NCI-H345 (cell line): ENCODE measurements at places on chromosomes 12 and 14.

DNA sequence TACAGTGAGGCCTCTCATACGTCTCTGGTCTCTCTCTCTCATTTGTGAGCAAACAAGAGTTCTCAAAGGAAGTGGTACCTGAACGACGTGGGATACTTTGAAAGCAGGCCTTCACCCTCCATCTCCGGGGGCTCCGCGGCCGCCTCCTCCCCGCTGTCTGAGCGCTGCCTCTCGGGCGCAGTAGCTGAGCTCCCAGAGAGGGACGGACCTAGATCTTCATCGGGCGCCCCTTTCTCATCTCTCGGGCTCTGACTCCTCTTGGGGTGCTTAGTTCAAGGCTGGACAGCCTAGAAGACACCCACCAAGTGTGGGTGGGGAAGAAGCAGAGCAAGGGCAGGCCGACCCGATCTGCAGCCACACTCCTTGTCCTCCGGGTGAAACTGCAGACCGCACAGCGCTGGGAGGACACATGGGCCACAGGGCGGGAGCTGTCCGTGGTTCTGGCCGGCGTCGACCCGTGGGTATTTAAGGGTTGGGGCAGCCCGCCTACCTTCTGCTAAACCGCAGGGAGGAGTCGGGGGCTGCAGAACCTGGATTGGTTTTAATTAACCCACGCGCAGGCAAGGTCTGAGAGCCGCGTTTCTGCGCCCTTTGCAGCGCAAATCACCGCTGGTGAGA, 92.7 kb downstream of the PAH start:
- DNase-seq, result no peak

GRCh38 chr12:22615963-22616501, 8.9 kb upstream of the ETNK1 start:
- no peak for DNase-seq

- DNase-seq, result no peak
Observed at GRCh38 chr12:17976202-17976601, 113.8 kb downstream of the RERGL start.

DNA sequence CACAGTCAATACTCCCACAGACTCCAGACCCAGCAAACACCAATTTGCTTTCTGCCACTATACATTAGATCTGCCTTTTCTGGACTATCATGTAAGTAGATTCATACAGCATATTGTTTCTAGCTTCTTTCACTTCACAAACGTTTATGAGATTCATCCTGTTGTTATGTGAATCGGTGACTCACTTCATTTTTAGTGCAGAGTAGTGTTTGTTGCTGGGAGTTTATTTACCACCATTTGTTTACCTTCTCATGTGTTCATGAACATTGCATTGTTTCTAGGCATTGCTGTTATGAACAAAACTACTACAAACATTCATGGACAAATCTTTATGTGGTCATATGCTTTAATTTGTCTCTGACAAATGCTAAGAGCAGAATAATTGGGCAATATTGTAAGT, 807.8 kb upstream of the TMEM132C start:
- no peak for DNase-seq

- no peak for DNase-seq
Observed at GRCh38 chr14:105888151-105888550, 361.8 kb downstream of the TMEM121 start.

- DNase-seq, result no peak
Observed at GRCh38 chr12:65019696-65020234, 101.3 kb downstream of the WIF1 start.

DNA sequence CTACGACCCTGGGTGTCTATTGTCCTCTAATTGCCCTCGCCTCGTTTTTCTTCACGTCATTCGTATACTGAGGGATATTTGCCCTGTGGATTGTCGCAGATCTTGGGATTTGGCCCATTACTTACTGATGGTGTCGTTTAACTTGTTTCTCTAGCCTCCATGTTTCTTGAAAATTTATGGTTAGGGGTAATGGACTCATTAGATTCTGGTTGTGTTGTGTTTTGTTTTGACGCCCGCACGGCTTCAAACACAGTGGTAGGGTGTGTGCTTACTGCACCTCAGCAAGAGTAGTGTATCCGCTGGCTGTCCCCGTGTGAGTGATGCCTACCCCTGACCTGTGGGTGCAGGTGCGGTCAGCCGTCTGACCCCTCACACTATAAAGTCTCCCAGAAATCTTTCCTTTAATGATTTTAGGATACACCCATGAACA, 874 bp upstream of the RNU6-8 start:
- DNase-seq, result peak; percentile 45

DNA sequence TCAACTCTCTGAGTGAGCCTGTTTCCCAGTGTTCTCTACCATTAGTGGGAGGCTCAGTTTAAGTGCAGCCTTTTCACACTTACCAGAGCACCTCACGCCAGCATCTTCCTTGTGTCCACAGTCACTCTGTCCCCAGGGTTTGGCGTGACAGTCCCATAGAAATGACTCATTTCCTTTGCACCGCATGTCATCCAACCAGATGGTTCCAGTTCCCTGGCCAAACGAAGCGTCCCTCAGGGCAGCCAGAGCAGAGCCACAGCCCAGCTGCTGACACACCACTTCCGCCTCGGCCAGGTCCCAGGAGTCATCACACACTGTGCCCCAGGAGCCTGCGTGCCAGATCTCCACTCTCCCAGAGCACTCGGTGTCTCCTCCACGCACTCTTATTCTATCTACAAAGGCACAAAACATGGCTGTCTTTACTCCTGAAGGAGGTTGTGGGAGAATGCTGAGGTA, 65.4 kb downstream of the ACSM4 start:
- no peak for DNase-seq

DNA sequence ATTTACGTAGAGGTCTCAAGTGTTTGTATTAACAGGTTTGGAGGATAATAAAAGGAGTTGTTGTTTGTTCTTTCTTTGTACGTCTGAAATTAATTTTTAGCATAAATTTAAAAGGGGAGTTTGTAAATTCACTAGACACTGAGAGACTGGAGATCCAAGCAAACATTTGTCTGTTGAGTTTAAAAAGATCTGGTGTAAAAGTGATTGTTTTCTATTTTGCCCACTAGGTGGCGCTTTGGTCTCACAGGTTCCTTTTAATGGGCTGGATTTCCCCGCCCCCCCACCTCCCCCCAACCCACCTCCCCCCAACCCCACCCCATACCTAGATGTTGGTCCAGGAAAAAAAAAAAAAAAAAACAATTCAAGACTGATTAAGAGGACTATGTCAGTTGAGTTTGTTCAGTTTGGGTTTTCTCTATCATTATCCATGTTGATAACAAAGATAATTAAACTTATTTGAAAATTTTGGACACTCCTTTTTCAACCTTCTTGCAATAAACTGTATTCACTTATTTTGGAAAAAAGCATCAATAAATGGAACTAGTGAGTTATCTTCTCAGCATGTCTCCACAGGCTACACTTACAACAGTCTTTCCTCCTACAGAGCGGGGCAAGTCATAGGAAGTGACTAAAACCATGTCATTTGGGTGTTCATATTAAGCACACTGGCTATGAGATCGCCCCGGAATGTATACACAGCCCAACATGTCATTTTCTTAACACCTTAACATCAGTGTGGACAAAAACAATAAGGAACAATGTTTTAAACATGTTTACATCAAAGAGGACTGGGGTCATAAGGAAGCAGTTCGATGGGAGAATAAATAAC, 841.1 kb downstream of the NRXN3 start:
- peak; percentile 42 for DNase-seq

- DNase-seq, result peak; percentile 15
Observed at GRCh38 chr14:80212023-80212397, 706 bp upstream of the DIO2 start.

DNA sequence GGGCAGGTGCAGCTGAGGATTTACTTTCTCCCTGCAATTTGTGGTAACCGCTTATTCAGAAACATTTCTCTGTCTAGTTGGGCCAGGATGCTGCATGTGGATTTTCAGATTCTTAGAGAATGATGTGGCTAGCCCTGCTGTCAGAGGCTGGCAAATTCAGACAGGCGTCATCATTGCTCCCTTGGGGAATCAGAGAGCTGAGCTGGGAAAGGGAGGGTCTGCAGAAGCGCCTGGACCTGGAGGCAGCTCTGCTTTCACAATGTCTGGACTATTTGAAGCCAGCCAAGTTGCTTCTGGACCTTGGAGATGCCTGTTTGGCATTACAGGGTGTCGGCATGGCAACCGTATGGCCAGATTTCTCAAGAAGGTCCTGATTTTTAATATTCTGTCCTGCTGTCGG, 3.4 kb downstream of the GALNT16 start:
- no peak for DNase-seq

GRCh38 chr12:41514021-41514777, 326.1 kb downstream of the PDZRN4 start:
- DNase-seq, result no peak

GRCh38 chr14:29740491-29740890, 187.2 kb downstream of the PRKD1 start:
- no peak for DNase-seq
